Esophagus squamous epithelium (tissue), 5 donors: ENCODE measurements at places on chromosomes 6 and 20.

DNA sequence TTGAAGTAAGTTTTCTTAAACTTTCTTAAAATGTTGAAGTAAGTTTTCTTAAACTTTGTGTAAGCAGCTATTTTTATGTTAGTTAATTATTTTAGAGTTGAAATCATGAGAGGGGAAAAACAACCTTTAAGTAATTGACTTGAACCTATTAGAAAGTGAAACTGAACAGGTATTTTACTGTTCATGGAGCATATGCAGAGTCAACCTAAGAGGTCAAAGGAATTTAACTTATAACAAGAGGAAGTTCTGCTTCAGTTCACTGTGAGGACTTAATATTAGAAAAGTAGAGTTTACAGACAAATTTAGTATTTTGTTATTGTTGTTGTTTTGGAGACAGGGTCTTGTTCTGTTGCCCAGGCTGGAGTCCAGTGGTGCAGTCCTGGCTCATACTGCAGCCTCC lies 38.0 kb downstream of the CDYL start:
- DNase-seq = no peak

DNA sequence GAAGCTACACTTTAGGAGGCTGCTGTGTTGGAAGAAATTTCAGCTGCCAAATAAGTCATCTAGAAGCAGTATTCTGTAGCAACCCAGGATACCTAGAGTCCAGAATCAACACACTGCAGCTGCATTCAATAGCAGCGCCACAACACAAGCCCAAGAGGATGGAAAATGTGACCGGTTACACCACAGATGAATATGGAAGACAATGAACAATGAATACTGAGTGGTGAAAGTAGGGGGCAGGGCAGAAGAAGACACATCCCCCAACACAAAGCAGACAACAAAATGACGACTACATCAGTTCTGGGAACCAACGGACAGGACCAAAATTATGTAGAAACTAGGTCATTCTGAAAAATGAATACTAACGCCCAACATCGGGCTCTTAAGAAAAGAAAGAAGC lies 38.2 kb downstream of the KIF6 start:
- DNase-seq = no peak

GRCh38 chr6:115969207-115969929 lies 91.3 kb downstream of the FRK start:
- no peak for DNase-seq

GRCh38 chr20:41100001-41100480 lies 37.3 kb upstream of the PLCG1 start:
- DNase-seq = no peak

GRCh38 chr6:109894181-109894580 lies 83.9 kb upstream of the GPR6 start:
- DNase-seq = no peak

DNA sequence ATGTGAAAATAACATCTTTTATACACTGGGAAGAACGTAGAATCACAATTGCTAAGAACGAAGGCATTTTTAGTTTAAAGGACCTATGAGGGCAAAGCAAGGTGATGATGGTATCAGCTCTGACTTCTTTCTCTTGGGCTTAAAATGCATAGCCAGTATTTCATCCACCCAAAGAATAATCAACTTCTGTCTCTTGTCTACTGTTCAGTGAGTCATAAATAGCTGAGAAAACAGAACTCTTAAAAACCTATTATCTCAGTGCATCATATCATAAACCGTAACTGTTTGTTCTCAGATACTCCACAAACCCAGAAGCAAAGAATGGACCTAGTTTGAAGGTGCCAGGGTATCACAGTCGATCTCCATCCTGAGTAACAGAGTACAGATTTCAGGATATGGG lies 5.2 kb downstream of the PHF10 start:
- DNase-seq = no peak

- DNase-seq = no peak
Measured at GRCh38 chr6:119060255-119060907, 18.1 kb downstream of the FAM184A start.

DNA sequence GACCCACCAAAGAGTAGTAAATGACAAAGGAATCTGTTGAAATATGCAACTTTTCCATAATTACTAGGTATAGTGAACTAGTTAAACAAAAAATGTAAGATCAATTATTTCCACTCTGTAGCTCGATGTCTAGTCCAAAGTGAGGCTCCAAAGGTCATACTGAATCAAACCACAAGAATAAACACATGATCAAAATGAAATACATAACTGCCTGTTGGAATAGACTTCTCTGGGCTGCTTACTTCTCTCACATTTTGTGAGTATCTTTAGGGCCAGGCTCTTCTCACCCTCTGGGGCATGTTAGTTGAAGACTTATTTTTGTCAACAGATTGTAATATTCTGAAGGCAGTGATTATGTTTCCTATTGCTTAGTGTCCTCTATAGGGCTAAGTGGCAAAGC lies 103.7 kb upstream of the TMEM170B start:
- no peak for DNase-seq

GRCh38 chr20:62445553-62446340 lies 18.4 kb upstream of the RBBP8NL start:
- no peak for DNase-seq

GRCh38 chr6:70586114-70586513 lies 19.4 kb downstream of the SDHAF4 start:
- DNase-seq = no peak

DNA sequence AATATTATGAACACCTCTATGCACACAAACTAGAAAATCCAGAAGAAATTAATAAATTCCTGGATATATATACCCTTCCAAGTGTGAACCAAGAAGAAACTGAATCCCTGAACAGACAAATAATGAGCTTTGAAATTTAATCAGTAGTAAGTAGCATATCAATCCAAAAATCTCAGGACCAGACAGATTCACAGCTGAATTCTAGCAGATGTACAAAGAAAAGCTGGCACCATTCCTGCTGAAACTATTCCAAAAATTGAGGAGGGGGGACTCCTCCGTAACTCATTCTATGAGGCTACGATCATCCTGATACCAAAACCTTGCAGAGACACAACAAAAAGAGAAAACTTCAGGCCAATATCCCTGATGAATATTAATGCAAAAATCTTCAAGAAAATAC lies 67.0 kb upstream of the PDE7B start:
- no peak for DNase-seq

- no peak for DNase-seq
Measured at GRCh38 chr6:108078191-108078590, 3.6 kb upstream of the OSTM1 start.

DNA sequence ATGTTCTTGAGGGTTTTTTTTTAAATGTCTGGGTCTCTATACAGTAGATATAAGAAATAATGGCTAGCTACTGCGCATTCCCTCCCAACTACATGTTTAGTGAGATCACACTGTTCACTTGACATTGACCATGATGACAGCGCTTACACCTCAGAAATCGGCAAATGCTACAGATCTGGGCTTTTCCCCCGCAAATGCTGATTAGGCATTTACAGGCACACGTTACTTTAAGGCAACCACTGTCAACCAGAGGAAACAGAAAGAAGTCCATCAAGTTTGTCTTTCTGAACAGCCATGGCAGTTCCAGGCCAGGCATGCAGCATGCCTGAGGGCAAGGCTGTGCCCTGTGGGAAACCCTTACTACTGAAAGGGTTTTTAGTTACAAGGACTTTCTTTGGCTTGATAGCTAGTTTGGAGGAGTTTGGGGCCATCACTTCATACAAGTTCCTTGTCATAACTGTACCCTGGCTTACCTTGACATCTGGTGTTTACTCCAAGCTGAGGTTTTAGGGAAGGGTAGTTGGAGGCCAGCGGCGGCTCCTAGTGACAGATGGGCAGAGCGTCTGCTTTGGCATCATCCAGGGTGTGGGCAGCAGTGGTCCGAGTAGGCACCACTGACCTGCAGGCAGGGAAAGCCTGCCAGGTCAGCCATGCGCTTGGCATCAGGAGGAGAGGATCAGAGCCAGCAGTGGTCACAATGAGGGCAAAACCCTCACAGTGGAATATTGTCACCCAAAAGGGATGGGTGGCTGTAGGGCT lies 43.0 kb downstream of the CFAP61 start:
- DNase-seq = no peak

- DNase-seq = no peak
Measured at GRCh38 chr6:164911151-164911550, 398.3 kb downstream of the C6orf118 start.

GRCh38 chr20:16363506-16364319 lies 209.5 kb downstream of the KIF16B start:
- DNase-seq = no peak

GRCh38 chr6:134398453-134398852 lies 80.5 kb upstream of the SGK1 start:
- no peak for DNase-seq

DNA sequence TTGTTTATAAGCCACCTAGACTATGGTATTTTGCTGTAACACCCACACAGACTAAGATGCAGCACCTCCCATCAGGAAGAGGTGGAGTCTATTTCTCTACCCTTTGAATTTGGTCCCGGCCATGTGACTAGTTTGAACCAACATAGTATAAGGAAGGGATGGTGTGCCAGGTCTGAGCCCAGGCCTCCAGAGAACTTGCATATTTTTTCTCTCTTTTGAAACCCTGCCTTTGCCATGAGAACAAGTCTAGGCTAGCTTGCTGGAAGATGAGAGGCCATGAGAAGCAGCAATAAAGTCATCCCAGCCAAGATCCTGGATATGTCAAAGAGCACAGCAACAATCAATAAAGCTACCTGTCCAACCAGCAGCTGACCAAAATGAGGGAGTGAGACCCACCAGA lies 63.0 kb upstream of the ANKEF1 start:
- DNase-seq = no peak

DNA sequence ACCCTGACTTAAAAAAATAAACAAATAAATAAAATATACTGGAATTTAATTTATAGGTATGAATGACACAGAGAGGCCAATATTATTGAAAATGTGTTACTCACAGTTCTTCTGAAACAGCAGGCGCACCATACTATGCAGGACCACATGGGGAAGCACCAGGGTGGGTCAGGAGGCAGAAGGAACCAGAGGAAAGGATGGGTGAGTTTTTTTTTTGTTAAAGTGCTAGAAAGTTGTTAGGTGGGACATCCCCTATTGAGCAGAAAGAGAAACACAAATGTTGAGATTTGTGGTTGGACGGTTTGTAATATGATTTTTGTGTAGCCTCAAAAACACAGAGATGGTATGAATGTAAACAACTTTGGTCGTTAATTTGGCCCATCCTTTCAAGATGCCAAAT lies 26.0 kb downstream of the PTPRA start:
- no peak for DNase-seq

DNA sequence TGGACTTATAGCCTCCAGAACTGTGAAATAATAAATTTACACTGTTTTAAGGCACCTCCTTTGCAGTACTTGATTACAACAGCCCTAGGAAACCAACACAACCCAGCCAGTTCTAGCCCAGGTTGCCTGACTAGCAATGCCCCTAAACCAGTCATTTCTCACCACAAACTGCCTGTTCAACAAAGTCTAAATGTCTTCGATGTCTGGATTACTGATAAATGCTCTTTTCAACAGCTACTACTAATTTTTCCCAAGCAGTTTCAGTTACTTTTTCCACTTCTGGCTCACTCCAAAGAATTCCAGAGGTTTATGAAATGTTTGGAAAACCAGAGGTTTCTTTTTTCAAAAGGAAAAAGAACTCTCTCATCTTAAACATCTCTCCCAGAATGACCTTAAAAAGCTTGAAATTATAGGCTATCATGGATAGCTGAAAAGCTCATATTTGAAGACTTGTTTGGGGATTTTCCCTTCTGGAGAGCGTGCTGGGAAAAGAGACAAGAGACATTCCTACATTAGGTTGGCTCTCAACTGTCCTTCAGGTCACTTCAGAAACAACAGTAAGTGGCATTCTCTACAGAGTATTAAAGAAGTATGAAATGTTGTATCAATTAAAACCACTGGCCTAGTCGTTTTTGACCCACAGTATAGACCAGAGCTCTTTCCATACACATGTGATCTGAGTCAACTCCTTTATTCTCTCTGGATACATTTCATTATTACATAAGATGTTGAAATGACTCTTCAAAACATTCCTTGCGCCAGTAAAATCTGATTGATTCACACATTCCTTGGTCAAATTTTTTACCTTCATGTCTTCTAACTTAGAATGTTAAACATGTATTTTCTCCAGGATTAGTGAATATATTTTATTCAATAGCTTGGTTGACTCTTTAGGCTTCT lies 265.9 kb downstream of the COL12A1 start:
- DNase-seq = no peak

- no peak for DNase-seq
Measured at GRCh38 chr6:9632026-9632425, 782.8 kb downstream of the TFAP2A start.

DNA sequence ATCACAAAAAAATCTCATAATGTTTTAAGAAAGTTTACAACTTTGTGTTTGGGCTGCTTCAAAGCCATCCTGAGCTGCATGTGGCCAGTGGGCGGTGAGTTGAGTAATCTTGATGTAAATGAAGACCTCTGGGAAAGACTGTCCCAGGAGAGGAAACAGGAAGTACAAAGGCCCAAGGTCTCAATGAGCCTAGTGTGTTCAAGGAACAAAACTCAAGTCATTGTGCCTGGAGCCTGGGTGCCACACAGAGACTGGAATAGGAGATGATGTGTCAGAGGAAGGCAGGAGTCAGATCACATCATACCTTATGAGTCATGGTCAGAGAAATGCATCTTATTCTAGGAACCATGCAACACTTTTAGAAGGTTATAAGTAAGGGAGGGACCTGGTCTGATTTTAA lies 51.5 kb downstream of the COL19A1 start:
- no peak for DNase-seq

GRCh38 chr6:83867527-83868161 lies 8.2 kb downstream of the CYB5R4 start:
- DNase-seq = no peak

- DNase-seq = no peak
Measured at GRCh38 chr6:132135409-132135808, 184.2 kb upstream of the CCN2 start.

DNA sequence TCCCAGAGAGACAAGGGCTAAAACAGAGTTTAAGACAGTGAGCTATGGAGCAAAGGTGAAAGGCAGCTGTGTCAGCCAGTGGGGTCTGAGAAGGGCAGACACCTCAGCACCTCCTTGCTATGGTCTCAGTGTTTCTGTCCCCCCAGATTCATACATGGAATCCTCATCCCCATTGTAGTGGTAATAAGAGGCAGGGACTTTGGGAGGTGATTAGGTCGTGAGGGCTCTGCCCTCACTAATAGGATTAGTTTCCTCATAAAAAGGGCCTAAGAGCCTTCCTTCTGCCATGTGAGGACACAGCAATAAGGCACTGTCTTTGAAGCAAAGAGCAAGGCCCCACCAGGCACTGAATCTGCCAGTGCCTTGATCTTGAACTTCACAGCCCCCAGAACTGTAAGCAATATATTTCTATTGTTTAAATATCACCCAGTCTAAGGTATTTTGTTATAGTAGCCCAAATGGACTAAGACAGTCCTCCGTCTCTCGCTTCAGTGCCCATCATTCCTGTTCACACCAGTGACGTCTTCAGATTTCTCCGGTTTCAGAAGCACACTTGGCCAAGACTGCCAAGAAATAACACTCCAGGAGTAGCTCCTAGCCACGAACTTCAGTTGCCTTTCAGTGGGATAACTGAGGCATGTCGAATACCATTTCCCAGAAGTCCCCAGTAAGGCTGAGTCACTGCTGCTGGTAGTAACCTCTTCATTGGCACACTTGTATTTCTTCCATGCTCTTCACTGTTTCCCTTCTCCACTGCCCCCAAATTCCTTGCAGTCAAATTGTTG lies 32.8 kb downstream of the SLC13A3 start:
- no peak for DNase-seq

- no peak for DNase-seq
Measured at GRCh38 chr6:19153270-19153980, 683.7 kb upstream of the ID4 start.
